ENCODE measurements at places on chromosomes 12 and 14.

- DNase-seq = peak; percentile 12
Observed at GRCh38 chr12:56271031-56271430, 4.3 kb downstream of the COQ10A start.

GRCh38 chr12:132469423-132469822 is 20.5 kb upstream of the FBRSL1 start:
- DNase-seq = no peak

DNA sequence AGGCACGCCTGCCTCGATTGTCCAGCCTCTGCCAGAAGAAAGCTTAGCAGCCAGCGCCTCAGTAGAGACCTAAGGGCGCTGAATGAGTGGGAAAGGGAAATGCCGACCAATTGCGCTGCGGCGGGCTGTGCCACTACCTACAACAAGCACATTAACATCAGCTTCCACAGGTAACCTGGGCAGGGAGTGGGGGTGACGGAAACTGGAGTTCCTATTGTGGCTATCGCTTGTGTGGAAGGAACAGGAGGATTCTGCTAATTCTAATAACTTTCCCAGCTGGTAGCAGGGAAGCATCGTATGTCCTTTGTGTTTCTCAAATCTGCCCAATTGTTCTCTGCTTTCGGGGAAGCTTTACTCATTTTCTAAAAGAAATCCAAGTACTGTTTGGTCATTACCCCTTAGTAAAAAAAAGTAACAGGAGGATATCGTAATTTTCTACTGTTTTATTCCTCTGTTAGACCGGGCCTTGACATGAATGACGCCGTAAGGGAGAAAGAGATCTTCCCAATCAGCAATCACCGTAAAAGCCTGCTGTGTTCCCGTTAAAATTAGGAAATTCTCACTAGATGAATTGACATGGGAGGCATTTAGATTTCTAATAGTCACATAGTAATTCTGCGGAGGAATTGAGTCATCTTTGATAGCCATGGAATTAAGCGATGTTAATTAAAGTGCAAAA is 449 bp downstream of the THAP2 start:
- no peak for DNase-seq

- no peak for DNase-seq
Observed at GRCh38 chr14:69105326-69105725, 47.6 kb downstream of the DCAF5 start.

DNA sequence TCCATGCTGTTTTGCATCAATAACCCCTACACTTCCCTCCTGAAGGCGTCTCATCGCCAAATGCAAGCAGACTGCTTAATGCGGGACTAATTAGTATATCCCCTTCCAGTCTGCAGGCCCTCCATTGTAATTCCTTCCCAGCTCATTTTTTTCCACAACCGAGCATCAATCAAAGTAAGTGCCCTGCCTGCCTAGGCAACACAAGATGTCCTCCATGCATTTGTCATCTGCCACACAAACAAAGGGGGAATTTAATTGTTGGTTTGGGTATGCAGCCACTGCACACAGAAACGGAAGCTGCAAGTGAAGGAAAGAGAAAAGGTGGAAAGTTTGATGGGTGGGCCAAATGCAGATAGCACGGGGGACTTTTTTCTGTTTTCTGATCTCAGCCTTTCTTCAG is 168.0 kb downstream of the EGLN3 start:
- DNase-seq = no peak

DNA sequence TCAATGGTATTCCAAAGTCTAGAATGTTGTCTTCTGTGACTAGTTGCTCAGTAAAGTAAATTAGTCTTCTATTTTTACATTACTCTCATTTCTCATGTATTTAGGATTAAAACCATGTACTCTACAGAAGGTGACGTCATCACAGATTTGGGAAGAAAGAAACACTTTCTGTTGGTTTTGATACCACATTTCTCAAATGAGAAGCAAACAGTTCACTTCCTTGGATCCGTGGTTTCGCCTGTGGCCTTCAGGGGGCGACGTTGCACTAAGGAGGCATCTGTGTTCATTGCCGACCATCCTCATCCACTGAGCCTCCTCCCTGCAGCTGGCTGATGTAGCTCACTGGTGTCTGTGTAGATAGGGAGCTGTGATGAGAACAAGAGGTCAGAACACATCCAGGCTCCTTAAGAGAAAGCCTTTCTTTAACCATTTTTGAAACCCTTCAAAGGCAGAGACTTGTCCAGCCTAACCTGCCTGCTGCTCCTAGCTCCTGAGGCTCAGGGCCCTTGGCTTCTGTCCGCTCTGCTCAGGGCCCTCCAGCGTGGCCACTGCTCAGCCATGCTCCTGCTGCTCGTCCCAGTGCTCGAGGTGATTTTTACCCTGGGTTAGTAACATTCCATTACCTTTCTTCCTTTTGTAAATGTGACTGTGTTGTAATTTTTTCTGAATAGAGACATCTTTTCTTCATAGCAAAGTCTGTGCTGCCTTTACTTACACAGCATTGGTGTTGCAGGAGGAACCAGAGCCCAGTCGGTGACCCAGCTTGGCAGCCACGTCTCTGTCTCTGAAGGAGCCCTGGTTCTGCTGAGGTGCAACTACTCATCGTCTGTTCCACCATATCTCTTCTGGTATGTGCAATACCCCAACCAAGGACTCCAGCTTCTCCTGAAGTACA is 220.6 kb upstream of the OR4E1 start:
- DNase-seq = peak; percentile 64

GRCh38 chr12:55765736-55766290 is 22.9 kb downstream of the GDF11 start:
- no peak for DNase-seq

DNA sequence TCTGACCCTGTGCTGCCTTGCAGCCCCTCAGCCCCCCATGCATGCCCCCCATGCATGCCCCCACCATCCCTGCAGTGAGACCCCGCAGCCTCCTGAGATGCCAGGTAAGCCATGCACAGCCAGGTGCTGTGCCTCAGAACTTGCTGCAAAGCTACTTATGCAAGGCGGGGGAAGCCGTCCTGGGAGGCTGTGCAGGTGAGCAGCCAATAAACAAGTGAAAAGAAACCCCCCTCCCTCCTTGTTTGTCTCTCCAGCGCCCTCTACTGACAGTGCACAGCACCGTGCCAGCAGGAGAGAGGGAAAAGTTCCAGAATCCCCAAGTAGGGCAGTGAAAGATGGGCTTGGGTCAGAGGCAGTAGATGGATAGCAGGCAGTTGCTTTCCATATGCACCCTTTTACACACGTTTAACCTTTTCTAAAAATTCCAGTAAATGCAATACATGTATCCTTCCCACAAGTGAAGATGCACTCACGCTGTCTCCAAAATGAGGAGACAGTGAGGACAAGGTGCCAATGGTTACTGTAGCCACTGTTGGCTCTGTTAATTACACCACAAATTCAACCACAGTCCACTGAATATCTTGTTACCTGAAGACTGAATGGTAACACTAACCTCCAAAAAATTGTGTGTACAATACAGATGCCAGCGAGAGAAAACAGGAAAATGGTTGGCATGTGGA is 18.0 kb downstream of the TNFAIP2 start:
- no peak for DNase-seq

- no peak for DNase-seq
Observed at GRCh38 chr12:93170928-93171327, 206.8 kb upstream of the NUDT4 start.

DNA sequence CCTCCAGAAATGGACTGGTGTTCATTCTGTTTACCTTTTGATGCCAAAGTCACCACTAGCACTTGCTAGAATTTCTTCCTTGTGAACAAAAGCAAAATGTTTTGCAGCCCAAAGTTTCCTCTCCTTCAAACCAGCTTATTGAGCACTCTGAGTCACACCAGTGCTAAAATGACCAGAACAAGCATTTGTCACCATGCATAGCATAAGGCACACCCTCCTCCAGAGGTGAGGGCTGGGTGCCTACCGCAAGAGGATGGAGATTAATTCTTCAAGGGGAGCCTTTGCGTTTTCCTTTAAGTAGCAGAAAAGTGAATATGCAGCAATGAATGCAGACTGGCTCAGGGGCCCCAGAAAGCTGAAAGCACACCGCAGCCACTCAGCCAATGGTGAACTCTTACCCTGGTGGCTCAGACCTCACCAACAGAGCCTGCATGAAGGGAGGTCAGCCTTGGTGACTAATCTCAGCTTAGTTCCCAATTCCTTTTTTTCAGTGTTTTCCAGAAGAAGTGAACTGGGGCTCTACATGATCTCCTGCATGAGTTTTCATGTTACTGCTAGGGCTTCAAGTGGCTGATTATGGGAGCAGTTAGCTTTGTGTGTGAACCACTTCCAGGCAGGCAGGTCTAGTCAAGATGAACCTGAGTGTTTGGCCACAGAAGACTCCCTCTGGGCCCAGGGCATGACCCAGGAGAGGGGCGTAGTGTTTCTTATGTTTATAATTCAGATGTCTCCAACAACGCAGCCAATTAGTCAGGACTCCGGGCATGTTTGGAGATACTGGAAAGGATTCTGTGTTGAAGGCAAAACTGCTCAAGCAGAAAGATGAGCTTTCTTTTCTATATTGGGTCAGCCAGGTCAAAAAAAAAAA is 96.3 kb downstream of the PAX9 start:
- DNase-seq = no peak

DNA sequence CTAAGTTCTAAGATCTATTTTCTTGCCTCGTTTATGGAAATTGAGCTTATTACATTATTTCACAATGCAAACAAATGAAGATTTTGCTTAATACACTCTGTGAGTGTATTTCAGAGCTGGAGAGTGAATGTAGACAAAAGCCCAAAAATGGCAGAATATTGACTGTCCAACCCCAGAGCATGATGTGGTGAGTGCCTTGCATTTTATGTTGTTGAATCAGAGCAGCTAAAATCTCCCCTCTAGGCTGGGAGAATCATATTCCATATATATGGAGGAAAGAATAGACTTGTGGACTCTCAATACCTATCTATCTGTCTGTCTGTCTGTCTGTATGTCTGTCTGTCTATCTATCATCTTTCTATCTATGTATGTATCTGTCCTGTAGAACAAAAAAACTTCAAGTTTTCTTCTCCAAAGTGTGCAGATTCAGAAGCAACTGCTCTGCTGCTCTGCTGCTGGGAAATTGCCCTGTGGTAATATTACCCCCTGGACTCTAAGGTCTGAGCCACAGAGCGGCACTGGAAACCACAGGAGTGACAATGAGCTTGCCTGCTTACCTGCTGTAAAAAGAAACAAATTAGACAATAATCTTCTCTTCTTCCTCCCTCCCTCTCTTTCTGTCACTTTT is 209.4 kb upstream of the PRICKLE1 start:
- DNase-seq = no peak

GRCh38 chr12:96020314-96021003 is 14.9 kb downstream of the LTA4H start:
- no peak for DNase-seq

DNA sequence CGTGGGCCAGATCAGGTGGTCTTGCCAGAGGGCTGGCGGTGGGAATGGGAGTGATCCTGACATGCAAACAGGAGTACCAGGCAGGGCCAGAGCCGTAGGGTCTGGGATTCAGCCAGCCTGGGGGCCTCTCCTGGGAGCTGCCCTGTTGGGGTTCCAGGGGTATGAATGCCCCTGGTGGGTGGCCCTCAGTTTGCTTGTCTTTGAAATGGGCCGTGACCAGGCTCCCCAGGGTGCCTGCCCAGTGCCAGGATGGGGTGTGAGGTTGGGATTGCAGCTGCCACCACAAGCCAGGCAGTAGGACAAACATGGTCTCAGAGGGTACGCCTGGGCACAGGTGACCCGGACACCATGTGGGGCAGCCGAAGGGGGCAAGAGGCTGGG is 168.8 kb downstream of the KIF26A start:
- DNase-seq = no peak

DNA sequence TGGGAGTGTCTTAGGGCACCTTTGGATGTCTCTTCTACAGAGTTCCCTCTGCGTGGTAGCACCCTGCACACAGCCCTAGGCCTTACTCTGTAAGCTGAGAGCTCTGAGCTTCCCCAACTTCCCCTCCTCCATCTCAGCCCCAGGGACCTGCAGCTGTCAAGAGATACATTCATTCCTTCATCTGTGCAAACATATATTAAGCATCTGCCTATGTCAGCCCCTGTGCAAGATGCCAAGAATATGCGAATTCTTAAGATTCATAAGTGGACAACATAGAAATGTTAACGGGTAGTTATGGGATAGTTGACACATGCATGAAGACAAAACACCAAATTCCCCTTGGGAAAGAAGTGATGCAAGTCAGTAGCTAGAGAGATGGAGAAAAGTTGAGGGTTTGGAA is 190.8 kb downstream of the SLC41A2 start:
- DNase-seq = no peak

DNA sequence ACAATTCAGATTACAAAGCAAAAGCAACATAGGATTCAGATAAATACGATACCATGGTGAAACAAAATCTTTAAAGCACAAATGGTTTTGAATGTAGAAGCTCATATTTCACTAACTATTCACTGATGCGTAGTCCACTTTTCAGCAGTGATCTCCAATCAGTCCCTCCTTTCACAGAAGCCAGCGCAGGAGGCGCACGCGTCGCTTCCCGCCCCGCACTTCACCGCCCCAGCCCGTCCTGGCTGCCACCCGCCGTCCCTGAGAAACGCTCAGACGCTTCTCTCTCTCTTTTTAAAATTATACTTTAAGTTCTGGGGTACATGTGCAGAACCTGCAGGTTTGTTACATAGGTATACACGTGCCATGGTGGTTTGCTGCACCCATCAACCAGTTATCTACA is 19.8 kb upstream of the CHFR start:
- DNase-seq = peak; percentile 6

DNA sequence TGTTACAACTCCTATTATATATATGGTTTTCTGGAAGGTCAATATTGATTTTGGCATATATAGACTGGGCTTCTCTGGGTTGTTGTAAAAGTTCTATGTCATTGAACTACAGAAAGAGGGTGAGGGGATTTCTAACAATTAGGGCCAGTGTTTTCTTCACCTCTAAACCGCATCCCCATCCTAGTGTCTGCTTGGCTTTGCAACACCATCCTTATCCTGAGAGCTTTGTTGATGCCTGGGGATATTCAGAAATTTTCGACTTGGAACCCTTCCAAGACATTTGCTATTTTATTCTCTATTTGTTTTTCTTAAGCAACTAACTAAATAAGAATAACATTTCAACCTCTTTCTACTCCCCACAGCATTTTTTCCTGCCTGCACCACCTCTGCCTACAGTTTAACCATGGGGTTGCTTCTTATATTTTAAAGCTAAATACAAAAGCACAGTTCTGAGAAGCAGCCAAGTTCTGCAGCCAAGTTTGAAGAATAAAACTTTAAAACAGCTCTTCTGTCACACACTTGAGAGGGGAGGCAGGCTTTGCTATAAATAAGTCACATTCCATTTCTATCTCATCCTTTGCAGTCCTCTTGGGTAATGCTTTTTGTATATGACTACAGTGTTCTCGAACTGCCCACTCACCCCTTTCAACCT is 53.4 kb downstream of the RGS6 start:
- DNase-seq = no peak

DNA sequence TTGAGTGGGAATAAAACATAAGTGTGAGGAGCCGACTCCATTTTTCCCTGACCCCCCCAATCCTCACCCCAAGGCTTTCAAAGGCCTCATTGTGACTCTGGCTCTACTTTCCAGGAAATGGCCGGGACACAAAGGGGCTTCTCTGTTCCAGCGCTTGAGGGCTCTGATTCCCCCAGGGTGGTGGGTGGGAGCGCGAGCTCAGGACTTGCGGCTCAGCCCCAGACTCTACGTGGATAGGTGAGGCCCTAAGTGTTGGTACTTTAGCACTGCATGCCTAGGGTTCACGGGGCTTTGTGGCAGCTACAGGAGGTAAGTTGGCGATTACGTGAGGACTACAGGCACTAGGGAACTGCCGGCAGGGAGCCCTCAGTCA is 553 bp downstream of the CNPY2 start:
- DNase-seq = no peak

- DNase-seq = no peak
Observed at GRCh38 chr14:99564256-99564925, 39.6 kb downstream of the CCDC85C start.

GRCh38 chr14:80425686-80426085 is 214.4 kb upstream of the DIO2 start:
- DNase-seq = no peak

GRCh38 chr14:94117856-94118255 is 7.3 kb downstream of the IFI27 start:
- DNase-seq = no peak
